Heart left ventricle (tissue), 16 donors: ENCODE measurements at places on chromosomes 2 and 18. TPM values are rescaled to one million over a fixed set of nuclear protein-coding genes. Genes with fewer than 3 reads are reported as not detected.

GRCh38 chr2:212908682-212909435 is 242.6 kb downstream of the IKZF2 start:
- H3K27me3 ChIP-seq = no peaks in the 10 kb centered on the region
- no peak overlapping the region for H3K27ac ChIP-seq
- H3K4me1 ChIP-seq = peaks cover 7% of the 10 kb centered on the region
- H3K36me3 ChIP-seq = no peaks in the 10 kb centered on the region
- DNase-seq = no peak

- peak overlapping the region; percentile 88 for H3K27ac ChIP-seq
- H3K36me3 ChIP-seq = no peaks in the 10 kb centered on the region
- DNase-seq = no peak
- H3K27me3 ChIP-seq = no peaks in the 10 kb centered on the region
- peak overlapping the region; percentile 86 for H3K4me3 ChIP-seq
- peaks cover 19% of the 10 kb centered on the region for H3K4me1 ChIP-seq
Observed at GRCh38 chr18:8609659-8610458, 622 bp downstream of the RAB12 start.

DNA sequence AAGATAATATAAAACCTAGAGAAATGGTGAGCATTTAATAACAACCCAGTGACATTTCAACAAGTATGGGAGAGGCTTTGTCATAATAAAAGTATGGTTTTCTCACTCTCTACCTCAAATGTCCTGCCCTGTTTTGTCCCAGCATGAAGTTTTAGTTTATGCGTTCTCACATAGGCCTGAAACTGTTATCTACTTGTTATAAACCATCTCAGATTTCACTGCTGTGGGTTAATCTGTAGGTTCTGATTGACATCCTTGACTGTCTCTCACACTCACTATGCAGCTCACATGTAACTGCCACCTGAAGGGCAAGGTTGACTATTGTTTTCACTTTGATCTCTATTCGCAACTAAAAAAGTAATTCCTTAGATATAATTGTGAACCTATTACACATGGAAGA is 44.9 kb downstream of the ZEB2 start:
- DNase-seq = no peak
- no peak overlapping the region for H3K4me3 ChIP-seq

DNA sequence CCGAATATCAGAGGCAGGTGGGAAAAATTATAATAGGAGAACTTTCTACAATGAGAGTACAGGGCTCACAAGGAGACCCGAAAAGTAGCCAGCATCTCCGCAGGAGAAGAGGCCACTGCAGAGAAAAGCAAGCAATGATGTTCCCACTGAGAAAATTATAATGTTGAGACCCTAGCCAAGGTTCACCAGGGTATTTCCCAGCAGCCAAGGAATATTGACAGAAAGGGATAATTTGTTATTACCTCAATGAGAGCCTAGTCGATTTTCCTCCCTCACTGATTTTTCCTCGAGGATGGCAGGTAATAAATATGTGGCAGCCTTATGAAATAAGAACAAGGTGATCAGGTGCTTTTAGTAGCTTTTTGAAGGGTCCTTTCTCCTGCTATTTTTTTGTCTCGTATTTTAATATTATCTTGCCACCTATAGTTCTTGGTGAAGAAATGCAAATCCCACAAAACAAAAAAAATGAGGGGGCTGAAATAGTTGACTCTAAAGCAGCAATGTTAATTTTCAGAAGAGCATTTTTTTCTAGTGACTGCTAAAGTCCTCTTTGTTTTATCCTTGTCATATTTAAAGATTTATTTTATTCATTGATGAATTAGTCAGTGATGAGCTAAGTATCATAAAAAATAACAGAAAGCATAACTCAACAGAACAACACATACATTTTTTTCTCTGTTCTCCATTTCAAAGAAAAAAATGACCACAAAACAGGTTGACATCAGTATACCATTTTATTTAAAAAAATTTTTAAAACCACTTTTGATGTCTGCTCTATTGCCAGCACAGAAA is 215.4 kb downstream of the KCNE4 start:
- H3K27ac ChIP-seq = no peak overlapping the region
- DNase-seq = no peak

GRCh38 chr2:135798762-135799161 is 38.2 kb downstream of the LCT start:
- no peaks in the 10 kb centered on the region for H3K36me3 ChIP-seq
- H3K27me3 ChIP-seq = no peaks in the 10 kb centered on the region
- H3K27ac ChIP-seq = no peak overlapping the region
- H3K4me3 ChIP-seq = no peak overlapping the region
- no peaks in the 10 kb centered on the region for H3K4me1 ChIP-seq
- DNase-seq = no peak

DNA sequence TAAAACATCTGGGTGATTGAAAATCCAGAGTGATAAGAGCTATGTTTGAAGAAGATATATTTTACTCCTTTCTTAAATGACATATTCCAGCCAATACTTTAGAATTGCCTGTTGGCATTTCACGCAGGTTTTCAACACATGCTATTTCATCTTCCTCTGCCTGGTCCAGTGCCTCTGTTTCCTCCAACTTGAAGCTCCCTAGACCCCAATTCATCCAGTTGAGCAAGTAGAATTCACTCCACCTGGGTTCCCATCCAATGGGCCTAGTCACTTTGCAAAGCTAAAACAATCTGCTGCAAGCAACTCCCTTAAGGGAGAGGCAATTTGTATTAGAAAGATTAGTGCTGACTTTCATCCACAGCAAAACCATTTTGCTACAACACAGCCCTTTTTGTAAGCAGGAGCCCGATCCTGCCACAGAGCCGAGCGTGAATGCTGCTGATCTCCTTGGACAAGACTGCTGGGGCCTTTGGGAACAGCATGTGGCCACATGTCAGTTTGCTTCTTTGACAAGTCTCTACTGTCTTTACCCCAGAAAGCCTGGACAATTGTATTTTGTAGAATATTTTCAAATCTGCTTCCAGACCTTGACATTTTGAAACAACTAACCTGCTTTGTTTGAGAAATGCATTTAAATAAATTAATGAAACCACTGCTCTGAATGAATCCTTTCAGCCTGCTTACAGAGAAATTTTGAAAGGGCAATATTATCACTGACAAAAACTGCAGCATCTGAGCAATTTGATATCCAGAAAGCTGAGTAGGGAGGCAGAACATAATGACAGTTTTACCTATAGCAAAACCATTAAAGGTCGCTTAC is 259.1 kb downstream of the TDRD15 start:
- no peak for DNase-seq
- H3K27ac ChIP-seq = no peak overlapping the region
- no peaks in the 10 kb centered on the region for H3K27me3 ChIP-seq
- no peaks in the 10 kb centered on the region for H3K4me1 ChIP-seq
- H3K4me3 ChIP-seq = no peak overlapping the region

DNA sequence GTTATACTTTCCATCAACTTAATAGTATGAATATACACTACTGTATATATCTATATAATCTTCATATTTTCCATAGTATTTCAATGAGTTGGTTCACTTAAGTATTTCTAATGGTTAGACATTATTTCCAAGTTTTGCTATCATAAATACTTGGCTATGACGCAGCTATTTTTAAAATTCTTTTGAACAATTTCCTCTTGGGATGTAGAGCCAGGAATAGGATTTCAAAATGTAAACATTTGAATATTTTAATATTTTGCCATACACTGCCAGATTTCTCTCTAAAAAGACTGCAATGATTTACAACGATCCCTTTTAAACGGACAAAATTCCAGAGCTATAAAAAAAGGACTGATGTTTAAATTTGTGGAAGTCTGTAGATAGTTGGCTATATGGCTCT is 95.6 kb downstream of the NUP35 start:
- no peak overlapping the region for H3K27ac ChIP-seq
- H3K4me3 ChIP-seq = no peak overlapping the region
- no peaks in the 10 kb centered on the region for H3K27me3 ChIP-seq
- H3K4me1 ChIP-seq = no peaks in the 10 kb centered on the region
- H3K36me3 ChIP-seq = no peaks in the 10 kb centered on the region

GRCh38 chr2:23488584-23488983 is 103.6 kb downstream of the KLHL29 start:
- H3K27ac ChIP-seq = no peak overlapping the region
- DNase-seq = no peak
- no peaks in the 10 kb centered on the region for H3K4me1 ChIP-seq
- no peaks in the 10 kb centered on the region for H3K27me3 ChIP-seq

- no peak overlapping the region for H3K27ac ChIP-seq
- no peaks in the 10 kb centered on the region for H3K4me1 ChIP-seq
- H3K36me3 ChIP-seq = no peaks in the 10 kb centered on the region
- DNase-seq = no peak
Observed at GRCh38 chr2:15154297-15154696, 406.8 kb downstream of the NBAS start.

- DNase-seq = no peak
- no peak overlapping the region for H3K27ac ChIP-seq
- H3K27me3 ChIP-seq = no peaks in the 10 kb centered on the region
Observed at GRCh38 chr18:6666012-6666685, 63.4 kb upstream of the ARHGAP28 start.

DNA sequence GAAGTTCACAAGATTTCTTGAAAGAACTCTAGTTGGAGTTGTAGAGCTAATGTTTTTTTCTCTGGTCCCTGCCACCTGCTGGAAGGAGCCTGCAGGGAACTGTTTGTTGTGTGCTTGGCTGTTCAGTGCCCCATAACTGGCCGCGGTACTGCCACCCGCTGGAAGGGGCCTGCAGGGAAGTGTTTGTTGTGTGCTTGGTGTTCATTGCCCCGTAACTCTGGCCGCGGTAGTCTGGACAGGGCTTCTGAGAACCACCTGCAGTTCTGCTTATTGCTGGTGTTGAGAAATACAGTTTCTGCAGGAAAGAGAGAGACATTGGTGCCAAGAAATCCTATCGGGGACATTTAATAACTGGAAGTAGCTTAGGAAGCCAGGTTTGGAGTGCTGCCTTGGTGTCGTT is 58.1 kb downstream of the AGAP1 start:
- H3K36me3 ChIP-seq = no peaks in the 10 kb centered on the region
- peak; percentile 37 for DNase-seq
- H3K4me1 ChIP-seq = peaks cover 11% of the 10 kb centered on the region
- no peaks in the 10 kb centered on the region for H3K27me3 ChIP-seq
- H3K4me3 ChIP-seq = no peak overlapping the region
- no peak overlapping the region for H3K27ac ChIP-seq

- no peak overlapping the region for H3K4me3 ChIP-seq
- no peak overlapping the region for H3K27ac ChIP-seq
- H3K27me3 ChIP-seq = no peaks in the 10 kb centered on the region
- no peaks in the 10 kb centered on the region for H3K4me1 ChIP-seq
Observed at GRCh38 chr2:49827366-49827765, 673.1 kb upstream of the FSHR start.

- no peak overlapping the region for H3K4me3 ChIP-seq
- no peak overlapping the region for H3K27ac ChIP-seq
- H3K27me3 ChIP-seq = no peaks in the 10 kb centered on the region
- H3K4me1 ChIP-seq = no peaks in the 10 kb centered on the region
- DNase-seq = no peak
- peaks cover 45% of the 10 kb centered on the region for H3K36me3 ChIP-seq
Observed at GRCh38 chr2:238075397-238075796, 14.6 kb downstream of the SCLY start.

DNA sequence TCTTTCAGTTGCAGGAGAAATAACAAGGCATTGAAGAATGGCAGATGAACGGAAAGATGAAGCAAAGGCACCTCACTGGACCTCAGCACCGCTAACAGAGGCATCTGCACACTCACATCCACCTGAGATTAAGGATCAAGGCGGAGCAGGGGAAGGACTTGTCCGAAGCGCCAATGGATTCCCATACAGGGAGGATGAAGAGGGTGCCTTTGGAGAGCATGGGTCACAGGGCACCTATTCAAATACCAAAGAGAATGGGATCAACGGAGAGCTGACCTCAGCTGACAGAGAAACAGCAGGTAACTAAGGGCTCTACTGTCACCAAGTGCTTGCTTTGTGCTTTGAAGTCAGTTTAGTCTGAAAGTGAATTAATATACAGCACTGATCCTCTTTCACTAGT is 118.5 kb upstream of the UNC80 start:
- peaks cover 11% of the 10 kb centered on the region for H3K36me3 ChIP-seq
- no peak for DNase-seq
- no peak overlapping the region for H3K4me3 ChIP-seq
- no peak overlapping the region for H3K27ac ChIP-seq

GRCh38 chr2:235049069-235049468 is 97.3 kb downstream of the SH3BP4 start:
- H3K4me3 ChIP-seq = no peak overlapping the region
- H3K4me1 ChIP-seq = peaks cover 32% of the 10 kb centered on the region
- DNase-seq = no peak
- no peaks in the 10 kb centered on the region for H3K27me3 ChIP-seq

DNA sequence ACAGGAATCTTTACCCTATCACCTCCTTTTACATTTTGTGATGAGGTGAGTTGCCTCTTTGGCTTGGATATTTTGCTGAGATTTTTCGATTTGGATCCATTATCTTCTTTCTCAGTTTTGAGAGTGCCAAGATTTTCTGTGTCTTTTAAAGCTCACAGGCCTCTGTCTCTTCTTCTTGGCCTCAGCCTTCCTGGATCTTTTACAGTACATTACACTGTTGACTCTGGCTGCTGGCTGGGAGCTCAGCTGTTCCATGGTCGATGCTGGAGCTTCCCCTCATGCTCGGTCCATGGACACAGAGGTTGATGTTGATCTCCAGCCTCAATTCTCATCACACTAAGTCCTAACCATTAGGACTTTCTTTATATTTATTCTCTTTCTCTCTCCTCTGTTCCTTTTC is 332.8 kb upstream of the UBE2E3 start:
- H3K27me3 ChIP-seq = no peaks in the 10 kb centered on the region
- H3K4me1 ChIP-seq = no peaks in the 10 kb centered on the region

GRCh38 chr2:35063836-35064235 is 1291.7 kb upstream of the CRIM1 start:
- no peak overlapping the region for H3K27ac ChIP-seq
- H3K36me3 ChIP-seq = no peaks in the 10 kb centered on the region
- no peak for DNase-seq
- H3K4me1 ChIP-seq = no peaks in the 10 kb centered on the region

GRCh38 chr2:224860786-224861185 is 144.6 kb upstream of the CCDC195 start:
- no peaks in the 10 kb centered on the region for H3K27me3 ChIP-seq
- H3K4me3 ChIP-seq = no peak overlapping the region
- H3K4me1 ChIP-seq = no peaks in the 10 kb centered on the region
- H3K36me3 ChIP-seq = no peaks in the 10 kb centered on the region

Gene ITM2C
- total RNA-seq = 30.1 TPM

Gene MAIP1
- total RNA-seq = 31.2 TPM

Gene RTP5
- not detected for total RNA-seq

Gene PHOSPHO2
- total RNA-seq = 3.1 TPM

Gene CFAP65
- not detected for total RNA-seq

Gene TRPM8
- not detected for total RNA-seq
